Activated CD8-positive, alpha-beta memory T cell treated with anti-CD3 and anti-CD28 coated beads for 48 hours (primary cell): ENCODE measurements at places on chromosomes 2 and 18.

DNA sequence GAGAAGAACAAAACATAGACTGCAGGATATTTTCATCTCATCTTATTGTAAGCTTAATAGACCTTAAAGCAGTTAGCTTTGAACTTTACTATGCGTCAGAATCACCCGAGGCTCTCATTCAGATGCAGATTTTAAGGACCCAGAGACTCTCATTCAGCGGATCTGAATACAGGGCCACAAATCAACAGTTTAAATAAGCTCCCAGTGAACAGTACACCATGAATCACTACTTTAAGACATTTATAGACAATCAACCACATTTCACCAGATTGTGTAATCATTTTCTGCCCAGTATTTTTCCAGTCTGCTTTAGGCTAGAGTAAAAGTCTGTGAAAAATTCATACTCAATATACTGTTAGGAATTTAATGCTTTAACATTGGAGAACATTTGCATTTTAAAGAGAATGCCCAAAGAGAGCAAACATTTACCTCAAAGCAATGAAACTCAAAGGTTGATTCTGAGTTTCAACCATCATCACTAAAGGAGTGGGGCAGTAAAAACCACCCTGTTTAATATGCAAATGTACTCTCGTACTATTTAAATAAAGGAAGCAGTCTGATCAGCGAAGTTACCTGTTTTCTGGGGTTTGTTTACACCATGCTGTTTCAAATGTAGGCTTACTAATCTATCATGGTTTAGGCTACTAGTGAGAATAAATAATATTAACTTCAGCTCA lies 11.0 kb upstream of the ALPK2 start:
- DNase-seq = no peak

DNA sequence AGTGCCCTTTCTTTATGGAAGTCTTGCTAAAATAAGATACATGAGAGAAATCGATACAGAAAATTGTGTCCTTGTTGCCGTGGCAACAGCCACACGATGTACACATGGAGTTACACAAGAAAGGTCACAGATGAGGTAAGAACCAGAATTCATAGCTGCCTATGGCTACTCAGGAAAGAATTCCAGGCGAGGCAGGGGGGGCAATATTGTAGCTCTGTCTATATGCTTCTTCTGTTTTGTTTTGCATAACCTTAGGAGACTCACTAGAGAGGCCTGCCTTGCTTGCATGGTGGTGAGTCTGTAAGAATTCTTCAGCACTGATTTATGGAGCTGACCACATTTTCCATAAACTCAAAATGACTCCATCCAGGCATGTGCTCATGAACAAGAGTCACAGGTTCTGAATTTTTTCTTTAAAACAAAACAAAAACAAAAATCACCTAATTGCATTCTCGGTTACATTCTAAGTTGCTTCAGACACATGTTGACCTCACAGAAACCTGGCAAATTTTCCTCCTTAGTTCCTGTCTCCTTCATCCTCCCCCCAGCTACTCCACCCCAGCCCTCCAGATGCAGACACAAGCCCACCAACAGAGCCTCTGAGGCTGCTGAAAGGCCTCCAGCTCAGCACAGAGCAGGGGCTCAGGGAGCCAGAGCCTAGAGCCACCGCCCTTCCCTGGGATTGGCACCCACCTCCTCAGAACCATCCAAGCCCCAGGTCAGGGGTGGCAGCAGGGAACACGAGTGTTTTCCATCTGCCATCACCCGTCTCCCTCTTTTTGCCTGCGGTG lies 183.5 kb downstream of the ANTXR1 start:
- no peak for DNase-seq

- no peak for DNase-seq
These were observed 25.9 kb downstream of the KCMF1 start for GRCh38 chr2:84996909-84997308.

GRCh38 chr2:180621366-180621765 lies 359.0 kb upstream of the UBE2E3 start:
- no peak for DNase-seq

GRCh38 chr2:198096002-198096401 lies 291.6 kb downstream of the PLCL1 start:
- DNase-seq = no peak

DNA sequence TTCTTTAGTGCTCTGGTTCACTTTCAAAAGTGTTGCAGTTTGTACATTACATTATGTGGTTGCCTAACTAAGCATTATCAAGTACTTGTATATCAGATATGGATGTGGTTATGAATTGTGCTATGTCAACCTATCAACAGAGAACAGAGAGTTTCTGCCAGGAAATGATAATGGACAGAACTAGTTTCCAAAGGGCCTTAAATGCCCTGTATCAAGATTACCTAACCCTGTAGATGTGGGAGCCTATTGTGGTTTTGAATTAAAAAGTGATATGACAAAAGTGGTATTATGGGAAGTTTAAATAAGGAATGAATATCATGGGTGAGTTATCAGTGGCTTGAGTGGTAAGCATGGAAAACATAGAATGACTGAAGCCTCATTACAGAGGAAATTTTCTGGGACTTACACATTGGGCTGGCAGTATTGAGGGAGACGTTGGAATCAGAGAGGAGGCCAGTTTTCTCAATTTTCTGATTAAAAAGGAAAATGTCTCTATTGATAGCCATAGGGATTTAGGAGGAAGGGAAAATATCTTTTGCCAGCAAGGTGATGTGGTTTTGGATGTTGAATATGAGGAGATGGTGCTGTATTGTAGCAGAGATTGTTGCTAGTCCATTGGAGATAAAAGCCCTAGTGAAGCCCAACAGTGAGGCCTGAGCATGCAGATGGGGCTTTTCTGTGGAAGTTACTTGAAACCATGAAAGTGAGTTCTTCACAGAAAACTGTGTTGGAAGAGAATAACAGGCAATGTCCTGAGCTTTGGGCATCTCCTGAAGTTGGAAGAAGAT lies 140.7 kb downstream of the TTC27 start:
- DNase-seq = no peak

DNA sequence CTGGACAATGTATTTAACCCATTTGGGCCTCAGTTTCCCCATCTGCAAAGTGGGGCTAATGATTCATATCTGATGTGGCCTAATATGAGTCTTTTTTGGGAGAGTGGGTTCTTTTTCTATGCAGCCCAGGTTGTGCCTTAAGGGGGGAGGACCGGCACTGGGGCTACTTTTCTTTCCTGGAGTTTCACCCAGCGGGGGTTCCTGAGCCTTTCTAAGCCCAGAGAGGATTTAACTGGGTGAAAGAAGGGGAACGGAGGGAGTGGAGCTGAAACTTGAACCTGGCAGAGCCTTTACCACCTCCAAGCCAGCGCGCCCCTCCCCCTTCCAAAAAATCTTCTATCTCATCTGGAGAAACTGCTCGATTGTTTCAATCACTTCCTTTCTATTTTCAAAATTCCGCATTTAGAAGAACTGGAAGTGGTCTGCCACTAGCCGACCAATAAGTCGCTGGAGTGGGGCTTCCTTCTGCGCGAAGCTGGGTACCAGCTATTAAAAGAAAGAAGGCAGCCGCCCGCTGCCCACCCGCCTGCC lies 205.0 kb upstream of the SMAD2 start:
- DNase-seq = no peak

DNA sequence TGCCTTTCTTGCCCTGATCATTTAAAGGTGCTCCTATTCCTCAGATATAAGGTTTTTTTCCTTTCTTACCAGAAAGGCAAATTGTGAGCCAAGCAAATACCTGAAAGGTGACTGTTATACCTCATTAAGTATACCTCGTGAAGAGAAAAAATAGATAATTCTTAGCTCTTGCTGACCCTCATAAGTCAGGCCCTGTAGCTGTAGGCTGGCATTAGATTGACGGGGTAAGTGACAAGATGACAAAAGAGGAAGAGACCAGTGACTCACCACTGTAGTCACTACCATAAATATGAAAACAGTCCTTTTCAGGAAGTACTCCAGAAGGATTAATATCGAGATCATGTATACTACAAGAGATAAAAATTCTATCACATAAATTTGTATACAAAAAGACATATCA lies 104.6 kb downstream of the PTPN4 start:
- DNase-seq = no peak

GRCh38 chr18:36775396-36775795 lies 53.4 kb downstream of the TPGS2 start:
- DNase-seq = no peak

DNA sequence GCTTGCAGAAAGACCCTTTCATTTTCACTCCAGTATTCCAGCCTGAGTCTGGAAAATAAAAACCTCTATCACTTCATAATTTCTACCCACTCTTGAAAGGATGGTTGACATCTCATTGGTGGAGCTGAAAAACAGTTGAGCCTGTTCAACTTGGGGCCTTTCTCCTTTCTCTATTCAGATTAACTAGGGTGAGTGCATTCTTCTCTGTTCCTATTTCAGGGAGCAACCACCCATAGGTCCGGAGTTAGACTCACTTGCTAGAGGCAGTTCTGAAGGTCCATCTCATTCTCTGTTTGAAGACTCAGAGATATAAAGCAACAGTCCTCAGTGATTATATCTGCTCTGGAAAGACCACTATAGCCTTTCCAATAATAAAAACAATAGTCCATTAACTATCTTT lies 167.9 kb upstream of the SPOPL start:
- no peak for DNase-seq

GRCh38 chr18:75204732-75205513 lies 4.0 kb downstream of the PTGR3 start:
- no peak for DNase-seq

DNA sequence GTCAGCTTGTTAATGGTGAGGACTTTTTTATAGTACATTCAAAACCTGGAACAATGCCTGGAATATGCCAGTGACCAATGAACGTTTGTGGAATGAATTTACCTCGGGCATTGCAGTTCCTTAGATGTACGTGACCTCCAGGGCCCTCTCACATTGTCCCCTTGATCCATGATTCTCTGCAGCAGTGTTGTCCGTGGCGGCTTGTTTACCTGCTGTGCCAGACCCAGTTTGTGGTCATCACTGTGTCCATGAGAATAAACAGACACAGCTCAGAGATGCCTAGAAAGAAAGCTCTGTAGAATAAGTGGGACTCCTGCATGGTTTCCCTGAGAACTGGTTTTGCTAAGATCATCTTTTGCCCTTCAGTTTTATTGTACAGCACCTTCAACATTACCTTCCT lies 1132.2 kb downstream of the DPP10 start:
- DNase-seq = no peak

DNA sequence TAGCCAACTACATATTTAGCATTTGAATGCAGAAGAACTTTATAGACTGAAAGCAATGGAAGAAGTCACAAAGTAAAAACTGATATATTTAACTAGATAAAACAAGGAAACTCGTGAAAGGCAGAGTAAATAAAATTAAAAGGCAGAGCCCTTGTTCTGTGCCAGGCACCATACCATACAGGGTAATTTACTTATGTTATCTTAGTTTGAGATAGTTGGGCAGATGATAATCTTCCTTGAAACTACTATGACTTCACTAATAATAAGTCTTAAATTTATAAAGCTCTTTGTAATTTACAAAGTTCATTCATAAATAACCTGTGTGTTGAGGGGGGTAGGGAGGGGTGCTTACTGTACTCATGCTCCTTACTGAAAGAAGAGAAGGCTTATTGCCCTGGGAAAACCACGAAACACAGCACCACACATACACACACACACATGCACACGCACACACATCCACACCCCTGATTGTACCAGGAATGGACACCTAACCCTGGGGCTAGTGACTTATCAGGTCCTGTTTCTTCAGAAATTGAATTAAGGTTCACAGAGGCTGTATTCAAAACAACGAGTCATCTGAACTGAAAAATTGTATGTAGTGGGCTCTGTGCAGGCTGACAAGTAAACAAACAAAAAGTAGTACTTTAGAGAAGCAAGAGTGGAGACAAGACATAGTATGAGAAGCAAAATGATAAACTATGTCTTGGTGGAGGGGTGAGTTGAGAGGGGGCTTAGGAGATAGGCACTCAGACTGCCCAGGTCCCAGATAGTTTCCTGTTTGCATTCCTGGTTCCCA lies 38.1 kb downstream of the AGFG1 start:
- DNase-seq = no peak

DNA sequence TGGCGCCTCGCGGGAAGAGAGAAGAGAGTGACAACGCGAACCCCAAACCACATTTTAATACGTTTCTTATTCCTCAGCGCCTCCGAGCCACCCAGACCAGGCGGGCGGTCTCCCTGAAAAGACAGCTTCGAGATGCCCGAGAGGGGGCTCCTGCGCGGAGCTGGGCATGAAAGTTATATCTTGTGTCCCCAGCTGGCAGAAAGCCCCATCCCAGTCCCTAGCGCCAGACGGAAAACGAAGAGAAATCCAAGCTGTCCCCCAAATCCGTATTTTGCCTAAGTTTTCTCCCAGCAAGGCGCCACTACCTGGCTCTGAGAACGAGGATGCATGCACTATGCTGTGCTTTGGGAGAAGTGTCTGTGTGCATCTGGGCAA lies 797 bp downstream of the NXPH2 start:
- DNase-seq = no peak

GRCh38 chr2:74464406-74464805 lies 776 bp downstream of the MOGS start:
- no peak for DNase-seq

GRCh38 chr2:196980473-196980872 lies 54.0 kb upstream of the PGAP1 start:
- no peak for DNase-seq

DNA sequence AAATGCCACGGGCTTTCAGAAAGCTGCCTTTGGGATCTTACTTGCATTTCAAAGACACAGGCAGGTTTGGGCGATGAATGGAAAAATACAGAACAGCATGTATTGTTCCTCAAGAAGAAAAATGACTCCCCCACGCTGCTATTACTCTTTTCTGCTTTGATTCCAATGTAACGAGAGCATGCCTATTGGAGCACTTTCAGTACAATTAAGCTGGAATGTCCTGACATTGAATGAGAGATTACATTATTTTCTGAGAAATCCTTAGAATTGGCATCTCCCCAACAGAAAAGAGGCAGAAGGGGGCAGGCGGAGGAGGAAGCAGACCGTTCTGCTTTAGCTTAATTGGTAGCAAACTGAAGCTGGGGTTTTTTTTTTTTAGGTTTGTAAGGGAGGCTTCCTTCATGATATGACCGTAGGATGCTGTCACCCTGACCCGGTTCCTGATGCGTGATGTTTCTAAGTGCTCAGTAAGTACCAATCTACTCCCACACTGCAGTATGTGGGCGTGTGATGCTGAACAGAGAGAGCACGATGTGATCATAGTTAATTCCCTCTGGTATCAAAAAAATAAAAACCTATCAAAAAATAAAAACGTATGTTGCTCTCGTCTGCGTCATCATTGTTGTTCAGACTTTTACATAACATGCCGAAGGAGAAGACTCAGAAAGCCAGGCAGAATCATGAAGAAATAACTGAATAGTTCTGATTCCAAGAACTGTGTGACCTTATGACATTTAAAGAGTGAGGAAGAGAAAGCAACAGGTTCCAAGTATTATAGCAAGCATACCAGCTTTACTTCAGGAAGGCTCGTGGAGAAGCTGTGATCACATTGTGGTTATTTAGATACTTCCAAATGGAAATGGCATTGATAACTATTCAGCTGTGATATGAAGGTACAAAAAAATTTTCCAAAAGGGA lies 40.5 kb downstream of the LONRF2 start:
- DNase-seq = no peak

DNA sequence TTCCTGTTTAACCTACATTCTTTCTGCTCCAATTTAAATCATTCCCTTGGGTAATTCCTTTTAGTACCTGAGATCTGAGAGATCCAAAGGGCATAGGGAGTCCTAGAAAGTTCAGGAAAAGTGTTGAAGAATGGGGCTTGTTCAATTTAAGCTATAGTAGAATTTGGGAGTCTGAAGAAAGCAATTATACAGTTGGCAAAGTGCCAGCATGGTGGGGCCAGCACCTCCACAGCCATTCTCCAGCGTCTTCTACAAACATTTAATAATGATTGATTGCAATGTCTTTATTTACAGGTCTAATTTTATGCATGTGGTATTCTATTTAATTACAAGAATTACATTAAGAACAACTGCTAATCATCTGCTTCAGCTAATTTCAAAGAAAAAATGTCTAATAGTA lies 957.7 kb upstream of the GYPC start:
- no peak for DNase-seq
